Lung (tissue), 17 donors: ENCODE measurements at places on chromosomes 7 and 10.

DNA sequence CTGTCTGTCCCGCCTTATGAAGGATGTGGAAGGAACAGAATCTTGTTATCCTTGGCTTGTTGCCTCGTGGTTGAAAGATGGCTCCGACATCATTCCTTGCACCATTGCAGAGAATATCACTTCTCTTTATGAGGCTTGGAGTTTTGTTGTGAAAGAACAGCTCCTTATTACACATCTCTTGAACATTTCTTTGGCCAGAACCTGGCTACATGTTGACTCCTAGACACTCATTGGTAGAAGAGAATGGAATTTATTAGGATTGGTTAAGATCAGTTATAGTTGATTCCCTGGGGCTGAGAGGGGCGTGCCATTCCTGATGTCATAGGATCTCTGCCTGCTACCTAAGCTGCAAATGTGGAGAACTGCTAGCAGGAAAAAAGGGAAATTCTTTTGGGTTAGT, 180.5 kb upstream of the CTBP2 start:
- no peak for DNase-seq

DNA sequence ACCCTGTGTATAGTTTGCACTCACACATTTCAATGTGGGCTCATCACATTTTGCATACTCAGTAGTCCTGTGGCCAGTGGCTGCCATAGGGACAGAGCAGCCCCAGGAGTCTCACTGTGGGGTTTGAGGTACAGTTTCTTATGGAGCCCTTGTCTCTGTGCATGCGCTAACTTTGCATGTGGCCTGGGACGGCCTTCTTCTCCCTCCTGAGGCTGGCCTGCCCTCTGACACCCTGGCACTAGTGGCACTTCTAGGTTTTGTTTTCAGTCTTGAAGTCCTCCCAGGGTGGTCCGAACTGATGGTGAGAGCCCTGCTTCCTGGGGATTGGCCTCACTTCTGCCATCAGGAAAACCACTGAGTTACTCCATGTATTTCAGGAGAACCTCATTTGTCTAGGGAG, 21.2 kb downstream of the NACAD start:
- DNase-seq = no peak

GRCh38 chr10:14330388-14331061, at the start of gene FRMD4A:
TSS of gene FRMD4A (minus strand) at chr10:14330924.
- no peak for DNase-seq

GRCh38 chr10:74544106-74544505, 282.3 kb upstream of the KAT6B start:
- DNase-seq = no peak

- DNase-seq = no peak
These were observed 23.0 kb downstream of the NRF1 start for GRCh38 chr7:129634361-129635034.

GRCh38 chr10:113550365-113550764, 2.5 kb upstream of the HABP2 start:
- peak; percentile 43 for DNase-seq

DNA sequence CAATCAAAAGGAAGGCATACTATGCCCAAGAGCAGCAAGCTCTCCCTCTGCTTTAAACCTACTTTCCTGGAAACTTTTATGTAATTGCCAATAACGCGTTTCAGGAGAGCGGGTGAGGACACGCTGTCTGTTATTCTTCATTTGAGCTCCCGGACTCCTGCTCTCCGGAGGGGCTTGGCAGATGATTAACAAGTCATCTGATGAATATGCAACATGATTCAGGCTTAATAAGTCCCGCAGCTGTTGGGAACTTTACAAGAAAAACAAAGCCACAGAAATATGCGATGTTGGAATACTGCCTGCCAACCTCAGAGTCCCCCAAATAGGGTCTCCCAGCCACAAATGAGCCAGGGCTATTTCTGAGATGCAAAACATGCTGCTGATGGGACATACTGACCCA, 348.0 kb downstream of the GPAM start:
- DNase-seq = peak; percentile 43
